ENCODE measurements at places on chromosomes 12 and 14.

DNA sequence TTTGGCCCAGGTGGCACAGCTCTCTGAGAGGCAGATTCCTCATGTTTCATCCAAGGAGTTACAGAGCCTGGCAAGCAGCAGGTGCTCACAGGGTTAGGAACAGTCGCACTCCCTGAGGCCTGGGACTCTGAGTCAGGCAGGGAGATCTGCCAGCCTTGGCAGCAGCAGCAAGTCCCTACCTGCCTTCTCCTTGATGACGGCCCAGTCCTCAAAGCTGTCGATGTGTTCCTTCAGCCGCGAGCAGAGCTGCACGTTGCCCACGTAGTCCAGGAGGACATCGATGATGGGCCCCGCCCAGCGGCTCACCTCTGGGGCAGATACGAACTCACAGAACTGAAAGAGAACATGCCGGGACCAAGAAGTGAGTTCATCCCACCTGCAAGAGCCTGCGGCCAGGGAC is 10.4 kb downstream of the FAM181A start:
- no peak for DNase-seq

DNA sequence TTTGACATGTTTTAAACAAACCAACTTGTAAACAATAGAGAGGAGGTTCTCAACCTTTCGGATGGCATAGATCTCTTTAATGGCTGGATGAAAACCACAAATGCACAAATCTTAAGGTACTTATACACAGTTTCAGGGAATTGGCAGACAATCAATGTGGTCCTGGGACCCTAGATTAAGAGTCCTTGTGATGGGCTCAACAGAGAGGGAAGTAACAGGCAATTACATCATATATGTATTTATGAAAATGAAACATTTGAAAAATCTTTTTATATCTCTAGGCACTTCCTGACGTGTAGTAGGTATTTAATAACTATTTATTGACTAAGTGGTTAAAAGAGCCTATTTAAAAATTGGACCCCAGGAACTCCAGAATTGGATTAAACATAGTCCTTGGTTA is 897 bp downstream of the ACTR10 start:
- peak; percentile 8 for DNase-seq

- DNase-seq = no peak
These were observed 137.2 kb upstream of the ARHGAP5 start for GRCh38 chr14:31939934-31940333.

- no peak for DNase-seq
These were observed 499 bp upstream of the PRKAG1 start for GRCh38 chr12:49019120-49019430.

DNA sequence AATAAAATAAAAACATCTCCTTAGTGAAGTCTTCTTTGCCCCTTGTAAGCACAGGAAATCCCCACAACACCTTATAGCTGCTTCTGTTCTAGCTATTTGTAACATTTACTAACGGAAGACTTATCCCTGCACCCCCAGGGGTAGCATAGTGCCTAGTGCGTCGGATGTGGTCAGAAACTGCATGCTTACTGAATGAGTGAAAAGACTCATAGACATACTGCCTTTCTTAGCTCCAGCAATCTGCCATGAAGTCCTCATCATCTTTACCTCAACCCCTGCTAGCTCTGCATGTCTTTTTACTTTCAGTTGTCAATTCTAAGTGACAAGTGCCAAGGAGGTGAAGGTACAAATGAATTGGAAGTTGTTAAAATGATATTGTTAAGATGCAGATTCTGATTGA is 12.9 kb downstream of the RIOX1 start:
- DNase-seq = no peak
